ENCODE measurements at places on chromosomes 11 and 22.
A peak's percentile ranks its signal among the peaks of the same experiment; 100 is the strongest.

- peak; percentile 64 for DNase-seq
Observed at GRCh38 chr22:37457093-37457893, 28.9 kb downstream of the MFNG start.

DNA sequence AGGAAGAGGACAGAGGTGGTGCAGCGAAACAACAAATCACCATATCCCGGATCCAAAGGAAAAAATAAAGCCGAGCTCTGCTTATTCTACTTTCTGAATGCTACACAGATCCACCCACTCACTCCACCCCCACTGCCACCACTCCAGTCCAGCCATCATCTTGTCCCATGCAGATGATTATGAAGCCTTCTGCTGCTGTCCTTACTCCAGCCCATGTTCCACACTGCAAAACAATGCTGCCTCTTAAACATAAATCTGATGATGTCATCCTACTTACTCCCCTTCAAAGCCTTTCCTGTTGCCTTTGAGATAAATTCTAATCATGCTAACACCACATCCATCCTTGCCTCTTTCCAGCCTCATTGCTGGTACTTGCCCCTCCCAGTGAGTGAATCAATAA, 6.5 kb upstream of the DRD2 start:
- no peak for DNase-seq

GRCh38 chr11:69053169-69053477, 4.4 kb downstream of the TPCN2 start:
- no peak for DNase-seq

GRCh38 chr11:124294687-124295086, 19.1 kb downstream of the OR8D1 start:
- no peak for DNase-seq

- DNase-seq, result peak; percentile 37
Observed at GRCh38 chr22:35539910-35540594, 579 bp upstream of the RASD2 start.

GRCh38 chr11:124329787-124330478, 9.9 kb upstream of the OR8D2 start:
- no peak for DNase-seq

Data from activated T-helper 1 cell treated with Interleukin-2 at 50 U/mL for 16 hours (primary cell).